ENCODE measurements at places on chromosomes 3 and 15. TPM values are rescaled to one million over a fixed set of nuclear protein-coding genes. Genes with fewer than 3 reads are reported as not detected.

Gene CASR
- 0.18 TPM for polyA plus RNA-seq

DNA sequence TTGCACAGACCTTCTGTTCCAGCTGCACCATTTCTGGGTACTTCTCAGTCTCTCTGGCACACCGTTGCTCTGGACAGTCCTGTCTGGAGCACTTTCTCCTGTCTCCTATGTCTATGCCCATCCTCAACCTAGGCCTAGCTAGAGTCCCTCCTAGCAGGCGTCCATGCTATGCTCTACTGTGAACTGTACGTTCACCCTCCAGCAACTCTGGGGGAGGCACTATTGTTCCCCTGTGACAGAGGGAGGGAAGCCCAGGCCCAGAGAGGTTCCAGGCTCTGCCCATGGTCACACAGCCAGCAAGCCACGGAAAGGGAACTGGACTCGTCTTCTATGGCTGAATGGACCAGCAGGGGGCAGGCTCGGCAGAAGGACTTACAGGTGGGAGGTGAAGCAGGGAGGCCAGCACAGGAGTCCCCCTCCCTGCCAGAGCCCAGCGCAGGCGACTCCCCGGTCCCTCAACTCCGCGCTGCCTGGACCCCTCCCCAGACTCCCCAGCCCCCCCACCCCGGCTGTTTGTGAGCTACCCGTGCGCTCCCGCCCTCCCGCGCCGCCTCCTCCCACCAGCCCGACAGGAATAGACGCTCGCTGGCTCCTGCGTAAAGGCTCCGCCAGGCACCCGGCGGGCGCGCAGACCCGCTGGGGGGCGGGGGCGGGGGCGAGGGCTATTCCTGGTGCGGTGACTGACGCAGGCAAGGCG lies 1.7 kb upstream of the LINGO1 start:
- DNase-seq, result peak; percentile 84

DNA sequence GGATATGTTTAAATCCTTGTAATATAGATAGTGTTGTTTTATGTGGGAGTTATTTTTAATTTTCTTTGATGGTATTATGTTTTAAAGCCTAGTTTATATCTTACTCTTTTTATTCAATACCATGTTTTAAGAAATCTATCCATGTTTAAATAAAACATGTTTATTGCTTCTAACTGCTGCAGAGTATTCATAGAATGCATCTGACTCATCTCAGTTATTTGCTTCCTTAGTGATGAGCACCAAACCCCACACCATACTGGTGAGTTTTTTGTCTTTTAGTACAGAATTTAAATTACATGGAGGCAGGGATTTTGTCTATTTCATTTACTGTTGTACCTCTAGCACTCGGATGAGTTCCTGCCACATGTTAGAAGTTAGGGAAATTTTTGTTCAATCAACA lies 209.2 kb downstream of the NSUN3 start:
- DNase-seq, result no peak

- no peak for DNase-seq
These were observed 82.4 kb upstream of the ST3GAL6 start for GRCh38 chr3:98680723-98681122.

DNA sequence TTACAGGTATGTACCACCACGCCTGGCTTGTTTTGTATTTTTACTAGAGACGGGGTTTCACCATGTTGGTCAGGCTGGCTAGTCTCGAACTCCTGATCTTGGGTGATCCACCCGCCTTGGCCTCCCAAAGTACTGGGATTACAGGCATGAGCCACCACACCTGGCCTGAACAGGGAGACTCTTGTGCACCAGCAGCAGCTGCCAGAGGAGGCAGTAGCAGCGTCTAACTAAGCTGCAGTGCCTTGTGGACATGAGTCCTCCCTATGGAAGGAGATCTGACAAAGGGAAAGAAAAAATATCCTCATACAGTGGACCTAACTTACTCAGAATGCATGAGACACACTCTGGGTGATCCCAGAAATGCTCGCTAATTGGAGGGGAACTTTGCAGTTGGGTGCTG lies 36.8 kb upstream of the NEO1 start:
- DNase-seq, result no peak

Gene FANCD2OS
- polyA plus RNA-seq, result not detected

- no peak for DNase-seq
These were observed 316.0 kb upstream of the CBLB start for GRCh38 chr3:106184540-106185457.

Gene LTK
- 1.2 TPM for polyA plus RNA-seq

- DNase-seq, result no peak
These were observed 372.1 kb downstream of the LPP start for GRCh38 chr3:188526057-188526456.

Gene DUOXA2
- polyA plus RNA-seq, result 40.1 TPM

Data from hepatocyte (in vitro differentiated cells).